Smooth muscle cell of the brain vasculature (primary cell): ENCODE measurements at places on chromosomes 5 and 9.

GRCh38 chr5:68216245-68217046, 890 bp downstream of the PIK3R1 start:
- DNase-seq, result no peak

DNA sequence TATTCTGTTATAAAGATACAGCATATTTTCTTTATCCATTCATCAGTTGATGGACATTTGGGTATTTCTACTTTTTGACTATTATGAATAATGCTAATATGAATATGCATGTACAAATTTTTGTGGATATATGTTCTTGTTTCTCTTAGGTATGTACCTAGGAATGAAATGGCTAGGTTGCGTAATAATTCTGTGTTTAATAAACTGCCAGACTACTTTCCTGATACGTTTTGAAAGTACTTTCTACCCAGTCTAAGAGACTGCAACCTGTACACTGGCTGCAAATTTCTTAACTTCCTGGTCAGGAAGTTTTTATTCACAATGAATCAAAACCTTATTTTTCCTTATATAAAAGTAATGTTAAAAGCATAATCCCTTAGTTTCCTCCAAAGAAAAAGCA, 93.9 kb upstream of the STARD4 start:
- no peak for DNase-seq

GRCh38 chr5:6328173-6328572, 50.2 kb downstream of the MED10 start:
- no peak for DNase-seq

GRCh38 chr9:132175431-132175830, 13.6 kb downstream of the NTNG2 start:
- no peak for DNase-seq

DNA sequence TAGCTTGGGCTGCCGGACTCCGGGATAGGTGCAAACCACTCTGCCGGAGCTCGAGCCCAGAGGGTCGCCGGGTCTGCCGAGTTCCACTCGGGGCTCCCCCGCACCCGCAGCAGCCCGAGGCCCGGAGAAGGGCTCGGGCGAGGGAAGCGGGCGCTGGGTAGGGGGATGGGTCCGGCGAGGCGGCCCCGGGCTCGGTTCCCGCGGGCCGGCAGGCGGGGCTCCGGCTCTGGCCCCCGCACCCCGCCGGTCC, 507 bp downstream of the RICTOR start:
- DNase-seq, result no peak

GRCh38 chr5:36607838-36608783, 1.7 kb downstream of the SLC1A3 start:
- no peak for DNase-seq

- no peak for DNase-seq
Observed at GRCh38 chr5:100758306-100758705, 144.8 kb downstream of the ST8SIA4 start.

GRCh38 chr5:150658699-150659265, 2.3 kb upstream of the MYOZ3 start:
- no peak for DNase-seq

DNA sequence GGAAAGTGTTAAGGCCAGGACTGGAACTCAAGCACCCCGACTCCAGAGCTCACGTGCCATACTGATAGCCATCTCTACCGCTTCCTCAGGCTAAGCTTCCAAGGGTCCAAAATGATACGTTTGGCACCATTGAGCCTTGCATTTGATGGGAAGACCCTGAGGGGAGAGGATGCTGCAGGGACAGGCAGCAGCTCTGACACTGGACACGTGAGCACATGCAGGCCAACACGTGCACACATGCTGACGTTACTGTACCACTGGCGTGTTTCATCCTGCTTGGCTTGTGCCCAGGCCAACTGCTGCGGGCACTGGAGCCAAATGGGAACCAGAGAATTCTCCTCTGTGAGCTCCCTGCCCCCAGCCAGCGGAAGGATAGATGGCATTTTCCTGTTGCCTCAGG, 5.2 kb downstream of the FAT2 start:
- no peak for DNase-seq

GRCh38 chr9:134965851-134966250, 48.1 kb upstream of the FCN1 start:
- no peak for DNase-seq

- no peak for DNase-seq
Observed at GRCh38 chr5:138243794-138244193, 30.6 kb downstream of the GFRA3 start.

- DNase-seq, result no peak
Observed at GRCh38 chr5:56024810-56025150, 30.0 kb upstream of the IL6ST start.

DNA sequence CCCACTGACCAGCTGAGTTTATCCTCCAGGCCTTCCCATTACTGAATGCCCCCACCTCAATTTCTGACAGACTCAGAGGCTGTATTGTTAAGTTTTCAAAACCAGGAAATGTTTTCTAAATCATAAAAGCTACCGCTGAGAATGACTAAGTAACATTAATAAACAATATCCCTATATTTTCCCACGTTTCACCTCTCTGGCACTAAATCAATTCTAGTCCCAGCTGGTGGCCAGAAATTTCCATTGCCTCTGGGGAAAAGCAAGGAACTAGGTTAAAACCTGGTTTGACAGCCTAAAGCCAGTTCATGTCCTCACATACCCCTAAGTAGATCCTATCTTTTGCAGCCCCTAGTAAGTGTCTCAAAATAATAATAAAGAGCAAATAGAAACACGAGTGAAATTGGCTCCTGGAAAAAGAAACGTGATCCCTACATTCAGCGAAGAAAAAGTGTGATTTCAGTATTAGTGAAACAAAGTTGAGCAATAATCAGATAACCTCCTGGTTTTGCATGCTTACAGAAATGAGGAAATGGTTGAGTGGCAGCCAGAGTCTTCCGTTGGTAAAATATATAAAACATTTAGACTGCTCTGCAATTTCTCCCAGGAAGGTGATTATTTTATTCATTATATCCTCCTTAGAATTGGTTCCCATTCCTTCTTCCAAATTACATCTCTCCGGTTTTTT, 110.9 kb downstream of the ESM1 start:
- no peak for DNase-seq

- no peak for DNase-seq
Observed at GRCh38 chr5:149024477-149024876, 38.4 kb downstream of the SH3TC2 start.

- DNase-seq, result no peak
Observed at GRCh38 chr5:121919046-121919445, 42.7 kb upstream of the SRFBP1 start.

- DNase-seq, result no peak
Observed at GRCh38 chr5:113692466-113692865, 179.0 kb downstream of the YTHDC2 start.

DNA sequence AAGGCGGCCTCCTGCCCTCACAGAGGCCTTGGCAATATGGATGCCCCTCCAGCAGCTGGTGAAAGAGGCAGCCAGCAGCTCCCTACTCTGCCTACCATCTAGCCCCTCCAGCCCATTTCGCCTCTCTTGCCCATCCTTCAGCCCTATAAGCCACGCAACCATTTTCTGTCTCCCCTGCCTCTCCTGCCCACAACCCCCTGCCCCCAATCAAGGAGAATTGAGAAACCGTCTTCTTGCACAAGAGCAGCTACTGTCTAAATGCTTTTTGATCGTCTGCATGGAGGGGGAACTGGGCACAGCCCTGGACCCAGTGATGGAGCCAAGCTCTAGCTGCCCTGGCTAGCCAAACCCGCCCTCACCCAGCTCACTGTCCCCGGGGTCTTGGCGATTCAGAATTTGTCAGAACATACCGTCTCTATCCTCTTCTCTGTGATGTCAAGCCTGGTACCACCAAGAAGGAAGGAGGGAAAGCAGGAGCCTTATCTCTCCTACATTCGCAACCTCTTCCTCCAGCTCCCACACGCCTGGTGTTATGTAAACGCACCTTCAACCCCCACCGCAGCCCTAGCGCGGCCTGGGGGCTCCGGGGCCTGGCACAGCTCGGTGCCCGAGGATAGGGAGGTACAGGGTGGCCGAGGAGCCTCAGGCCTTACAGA, 1.2 kb downstream of the SPRY4 start:
- DNase-seq, result no peak

GRCh38 chr5:6768590-6769230, 55.5 kb downstream of the TENT4A start:
- no peak for DNase-seq

DNA sequence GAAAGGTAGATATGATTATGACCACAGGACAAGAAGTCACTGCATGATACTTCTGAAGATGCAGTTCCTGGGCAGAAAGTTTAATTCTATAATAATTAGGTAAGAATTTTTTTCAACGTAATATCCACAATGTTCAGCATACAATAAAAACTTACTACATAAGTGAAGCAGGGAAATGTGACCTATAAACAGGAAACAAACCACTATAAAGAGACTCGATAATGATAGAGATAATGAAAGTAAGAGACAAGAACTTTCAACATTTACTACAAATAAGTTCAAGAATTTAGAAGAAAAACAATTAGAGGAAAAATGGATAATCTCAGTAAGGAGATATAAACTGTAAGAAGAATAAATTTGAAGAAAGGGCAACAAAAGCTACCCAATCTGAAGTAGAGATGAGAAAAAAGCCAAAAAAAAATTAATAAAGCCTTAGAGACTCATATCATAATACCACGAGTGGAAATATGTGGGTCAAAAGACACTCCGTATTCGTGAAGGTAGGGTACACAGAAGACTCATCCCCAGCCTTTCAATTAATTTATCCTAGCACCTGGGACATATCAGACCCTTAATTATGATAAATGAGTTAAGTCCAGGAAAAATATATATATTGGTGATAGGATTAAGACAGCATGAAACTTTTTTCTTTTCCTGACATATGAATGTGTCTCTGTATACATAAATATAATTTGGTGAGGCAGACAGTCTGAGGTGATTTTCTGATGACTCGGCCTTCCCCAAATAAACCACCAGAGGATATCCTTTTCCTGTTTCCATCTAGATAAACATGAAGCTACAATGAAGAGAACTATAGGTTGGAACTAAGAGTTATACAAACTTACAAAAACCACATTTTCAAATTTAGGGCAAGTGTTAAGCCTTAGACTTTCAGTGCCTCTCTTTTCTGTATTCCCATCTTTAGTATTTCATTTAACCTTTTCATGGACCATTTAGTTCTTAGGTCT, 120.4 kb downstream of the RAPGEF6 start:
- DNase-seq, result no peak

- DNase-seq, result no peak
Observed at GRCh38 chr5:80503641-80504040, 15.7 kb downstream of the FAM151B start.

DNA sequence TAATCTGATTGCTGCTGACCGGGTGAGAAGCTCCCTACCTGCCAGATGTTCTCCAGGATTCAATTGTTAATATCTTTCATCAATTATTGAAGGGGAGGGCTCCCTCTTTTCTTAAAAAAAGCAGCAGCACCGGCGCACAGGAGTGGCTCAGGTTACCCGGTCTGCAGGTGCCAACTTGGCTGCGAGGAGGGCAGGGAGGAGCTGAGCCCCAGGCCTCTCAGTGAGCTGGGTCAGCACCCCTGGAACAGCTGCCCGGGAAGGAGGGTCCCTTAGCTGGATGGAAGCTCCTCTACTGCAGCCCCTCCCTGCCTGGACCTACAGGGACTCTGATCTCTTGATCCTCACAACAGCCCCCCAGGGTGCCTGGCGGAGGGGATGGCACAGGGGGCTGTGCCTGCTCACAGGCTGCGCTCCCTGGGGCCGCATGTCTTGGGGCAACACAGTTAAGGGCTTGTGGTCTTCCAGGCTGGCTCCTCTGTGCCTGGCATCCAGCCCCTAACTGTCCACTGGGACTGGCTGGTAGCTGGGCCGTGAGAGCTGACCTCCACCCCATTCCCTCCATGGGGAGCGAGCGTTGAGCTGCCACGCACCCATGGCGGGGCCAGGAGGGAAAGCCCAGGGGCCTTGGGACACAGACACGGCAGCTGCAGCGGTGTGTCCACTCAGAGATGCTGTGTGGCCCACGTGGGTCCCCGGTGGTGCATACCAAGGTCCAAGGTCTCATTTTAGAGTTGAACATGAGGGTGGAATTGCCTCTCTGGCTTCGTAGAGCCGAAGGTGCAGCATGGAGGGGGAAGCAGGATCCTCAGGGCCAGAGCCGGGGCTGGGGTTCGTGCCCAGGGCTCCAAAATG, 28.6 kb upstream of the TMEM250 start:
- DNase-seq, result no peak

DNA sequence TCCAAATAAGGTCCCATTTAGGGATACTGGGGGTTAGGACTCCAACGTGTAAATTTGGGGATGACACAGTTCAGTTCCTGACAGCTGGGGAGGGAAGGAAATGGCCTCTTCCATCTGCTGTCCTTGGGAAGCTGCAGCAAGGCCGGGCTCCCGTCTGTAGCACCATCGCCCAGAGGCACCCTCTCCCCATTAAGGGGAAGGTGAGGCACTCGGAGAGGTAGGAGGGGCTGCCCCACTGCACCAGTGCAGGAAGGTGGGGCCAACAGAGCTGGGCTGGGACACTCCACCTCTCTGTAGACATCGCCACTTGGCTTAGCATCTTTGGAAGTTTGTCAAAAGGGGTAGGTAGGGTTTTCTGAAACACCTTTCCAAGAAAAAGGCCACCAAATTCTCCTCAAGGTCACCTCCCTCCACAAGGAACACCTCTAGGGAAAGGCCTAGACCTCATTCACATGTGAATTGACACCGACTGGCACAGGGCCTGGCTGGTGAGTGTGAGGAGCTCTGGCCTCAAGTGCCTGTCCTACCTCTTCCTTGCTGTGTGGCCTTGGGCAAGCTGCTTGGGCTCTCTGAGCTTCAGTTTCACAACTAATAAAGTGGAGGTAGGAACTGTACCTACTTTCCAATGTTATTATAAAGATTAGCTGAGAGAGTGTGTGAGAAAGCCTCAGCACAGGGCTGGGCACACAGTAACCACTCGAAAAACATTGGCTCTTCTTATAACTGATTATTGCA, 75.0 kb upstream of the NEURL1B start:
- no peak for DNase-seq

DNA sequence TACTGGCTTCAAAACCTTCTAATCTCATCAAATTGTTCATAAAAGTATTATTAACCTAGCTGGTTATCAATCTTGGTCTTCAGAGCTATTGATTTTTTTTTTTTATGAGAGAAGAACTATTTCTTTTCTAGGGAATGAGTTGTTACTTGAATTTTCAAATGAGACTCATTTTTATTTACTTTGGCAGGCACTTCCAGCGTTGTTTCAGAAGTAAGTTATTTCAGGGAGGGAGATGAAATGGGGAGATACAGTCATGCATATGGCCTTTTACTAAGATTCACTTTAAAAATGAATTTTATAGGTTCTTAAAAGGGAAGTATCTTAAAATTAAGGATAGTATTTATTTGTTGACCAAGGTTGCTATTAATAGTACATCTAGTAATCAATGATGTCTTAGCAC, 129.6 kb downstream of the IZUMO3 start:
- DNase-seq, result no peak
